ENCODE measurements at places on chromosomes 6 and 20.

DNA sequence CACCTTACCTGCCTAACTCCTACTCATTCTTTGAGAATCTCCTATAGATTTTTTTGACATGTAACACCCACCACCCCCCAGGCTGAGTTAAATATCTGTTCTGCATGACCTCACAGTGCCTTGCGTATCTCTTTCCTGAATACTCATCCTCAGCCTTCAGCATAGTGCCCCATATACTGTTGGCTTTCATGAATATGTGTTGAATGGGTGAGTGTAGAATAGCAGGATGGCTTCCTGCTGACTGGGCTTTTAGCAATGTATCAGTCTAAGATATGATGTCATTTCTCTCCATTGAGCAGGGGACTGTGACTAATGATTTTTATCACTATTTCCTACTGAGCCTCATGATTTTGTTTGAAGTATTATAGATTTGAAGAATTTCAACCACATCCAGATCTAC, 361.6 kb upstream of the MARCKS start:
- DNase-seq: no peak

GRCh38 chr20:11205769-11206362, 532.1 kb upstream of the JAG1 start:
- DNase-seq: no peak

- DNase-seq: no peak
These were observed 309.3 kb upstream of the CDYL start for GRCh38 chr6:4466769-4467480.

DNA sequence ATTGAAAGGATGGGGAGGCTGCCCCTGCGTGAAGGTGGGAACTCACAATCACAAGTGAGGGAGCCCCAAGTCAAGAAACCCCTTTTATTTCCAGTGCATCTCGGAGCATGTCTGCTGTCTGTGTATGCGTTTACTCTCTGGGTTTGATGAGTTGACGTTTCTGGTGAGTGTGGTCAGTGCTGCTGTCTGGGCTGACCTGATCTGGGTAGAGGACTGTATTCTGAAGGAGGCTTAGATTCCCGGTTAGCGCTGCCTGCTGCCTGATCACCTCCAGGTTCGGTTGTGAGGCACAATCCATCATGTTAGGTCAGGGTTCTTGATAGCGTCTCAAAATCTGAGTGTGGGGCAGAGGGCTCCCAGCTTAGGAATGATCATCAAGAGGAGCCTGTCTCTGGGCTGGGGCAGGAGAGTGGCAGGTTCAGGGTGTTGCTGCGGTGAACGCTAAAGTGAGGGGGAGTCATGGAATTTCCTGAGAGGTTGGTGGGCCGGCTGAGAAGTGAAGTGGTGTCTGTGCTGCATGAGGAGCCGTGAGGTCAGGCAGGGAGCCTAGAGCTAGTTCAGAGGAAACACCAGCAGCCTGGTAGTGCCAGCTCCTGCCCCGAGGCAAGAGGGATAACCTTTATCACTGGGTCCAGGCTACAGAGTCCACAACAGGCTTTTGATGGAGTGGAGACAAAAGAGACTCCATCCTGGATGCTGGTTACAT, 225.3 kb upstream of the CST7 start:
- no peak for DNase-seq

DNA sequence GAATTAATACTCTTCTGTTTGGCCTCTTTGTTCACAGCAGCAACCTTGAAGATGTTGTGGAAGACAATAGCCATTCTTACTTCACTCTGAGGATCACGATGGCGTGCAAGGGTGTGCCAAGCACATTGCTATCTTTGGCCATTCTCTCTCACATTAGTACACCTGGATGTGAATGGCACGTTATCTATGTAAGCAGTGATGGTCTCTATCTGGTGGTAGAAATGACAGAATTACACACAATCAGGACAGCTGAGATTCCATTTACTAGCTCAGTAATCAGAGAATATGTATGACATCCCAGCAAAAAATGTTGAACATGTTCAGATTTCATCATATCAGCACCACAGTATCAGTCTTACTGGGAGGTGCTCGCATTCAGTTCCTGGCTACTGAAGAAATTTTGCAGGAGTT, 116.2 kb downstream of the LCA5 start:
- DNase-seq: no peak

- no peak for DNase-seq
These were observed 19.8 kb downstream of the TAB2 start for GRCh38 chr6:149337320-149337719.

- DNase-seq: no peak
These were observed 10.2 kb upstream of the CHRNA4 start for GRCh38 chr20:63371291-63371865.

GRCh38 chr6:110246378-110246777, 66.2 kb downstream of the CDC40 start:
- DNase-seq: no peak

- DNase-seq: no peak
These were observed 764.8 kb upstream of the ADGRB3 start for GRCh38 chr6:67870321-67870720.

DNA sequence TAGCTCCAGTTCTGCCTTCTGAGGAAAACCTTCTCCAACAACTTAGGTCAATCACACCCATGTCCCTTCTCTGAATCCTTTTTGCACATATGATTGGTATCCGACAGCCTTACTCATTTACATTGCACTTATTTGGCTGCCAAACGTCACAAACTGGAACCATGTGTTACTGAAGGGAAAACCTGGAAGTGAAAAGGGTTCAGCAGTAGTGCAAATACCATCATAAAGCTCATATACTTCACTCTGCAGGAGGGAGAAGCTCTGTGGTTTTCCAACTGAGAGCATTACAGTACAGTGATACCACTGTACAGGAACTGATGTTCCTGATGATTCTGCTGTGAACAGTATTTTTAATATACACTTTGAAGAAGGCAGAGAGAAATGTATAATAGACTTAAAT, 87.8 kb downstream of the SLC16A10 start:
- DNase-seq: no peak

- DNase-seq: no peak
These were observed 322.8 kb upstream of the GJE1 start for GRCh38 chr6:141809901-141810300.

- DNase-seq: no peak
These were observed 135.9 kb downstream of the OLIG3 start for GRCh38 chr6:137358273-137358672.

GRCh38 chr20:56843817-56844216, 214.7 kb downstream of the TFAP2C start:
- no peak for DNase-seq

DNA sequence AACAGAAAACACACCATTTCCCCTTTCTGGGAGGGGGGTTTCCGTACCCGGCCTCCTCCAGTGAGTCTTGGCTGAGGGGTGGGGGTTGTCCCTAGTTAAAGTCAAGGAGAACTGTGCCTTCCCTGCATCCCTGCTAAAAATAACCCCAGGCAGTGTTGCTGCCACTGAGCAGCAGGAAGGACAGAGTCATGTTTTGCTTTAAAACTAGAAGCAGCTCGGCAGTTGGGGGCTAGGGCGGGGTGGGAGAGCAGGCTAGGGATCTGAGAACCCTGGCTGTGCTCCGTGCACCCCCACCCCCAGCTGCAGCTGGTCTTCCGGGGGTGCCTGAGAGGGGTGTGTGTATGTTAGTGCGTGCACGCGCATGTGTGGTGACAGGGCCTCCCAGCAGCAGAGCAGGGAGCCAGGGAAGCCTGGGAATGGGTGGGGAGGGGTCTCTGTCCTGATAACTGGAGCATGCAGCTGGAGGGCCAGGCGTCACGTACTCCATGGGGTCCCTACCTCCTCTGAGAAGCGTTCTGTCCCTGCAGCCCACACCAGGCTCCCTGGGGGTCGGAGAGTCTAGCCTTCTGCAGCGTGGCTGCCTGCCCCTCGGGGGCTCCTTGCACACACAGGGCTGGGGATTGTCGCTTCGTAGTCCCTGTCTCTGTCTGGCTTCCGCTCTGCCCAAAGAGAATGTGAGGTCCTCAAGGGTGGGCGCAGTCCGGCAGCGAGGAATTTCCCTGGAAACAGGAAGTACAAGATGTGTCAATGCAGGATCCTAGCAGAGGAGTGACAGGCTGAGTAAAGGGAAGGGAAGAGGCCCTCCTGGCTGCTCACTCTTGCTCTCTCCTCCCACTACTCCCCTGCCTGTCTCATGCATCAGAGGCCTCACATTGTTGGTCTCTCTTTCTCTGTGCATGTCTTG, 16.8 kb upstream of the ARMC12 start:
- no peak for DNase-seq

GRCh38 chr20:46798430-46798829, 89.0 kb downstream of the SLC2A10 start:
- no peak for DNase-seq

GRCh38 chr6:25417046-25417605, 138.0 kb downstream of the CARMIL1 start:
- no peak for DNase-seq

DNA sequence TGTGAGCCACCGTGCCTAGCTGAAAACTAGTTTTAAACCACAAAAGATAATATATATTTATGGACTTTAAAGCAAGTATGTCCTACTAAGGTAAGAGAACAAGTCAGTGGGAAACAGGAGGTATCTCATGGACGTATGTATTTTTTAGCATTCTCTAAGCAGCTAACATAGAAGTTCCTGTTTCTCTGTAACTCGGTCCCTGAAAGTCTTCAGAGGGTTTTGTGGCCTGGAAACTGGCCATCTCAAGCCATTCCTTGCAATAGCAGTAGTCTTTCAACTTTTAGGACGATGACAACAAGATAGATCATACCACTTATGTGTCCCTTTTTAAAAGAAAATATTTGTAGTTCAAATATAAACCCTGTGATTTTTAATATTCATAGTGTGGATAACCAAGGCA, 95.6 kb upstream of the RALGAPA2 start:
- DNase-seq: no peak

- no peak for DNase-seq
These were observed 8.4 kb downstream of the IRF4 start for GRCh38 chr6:399785-400534.

DNA sequence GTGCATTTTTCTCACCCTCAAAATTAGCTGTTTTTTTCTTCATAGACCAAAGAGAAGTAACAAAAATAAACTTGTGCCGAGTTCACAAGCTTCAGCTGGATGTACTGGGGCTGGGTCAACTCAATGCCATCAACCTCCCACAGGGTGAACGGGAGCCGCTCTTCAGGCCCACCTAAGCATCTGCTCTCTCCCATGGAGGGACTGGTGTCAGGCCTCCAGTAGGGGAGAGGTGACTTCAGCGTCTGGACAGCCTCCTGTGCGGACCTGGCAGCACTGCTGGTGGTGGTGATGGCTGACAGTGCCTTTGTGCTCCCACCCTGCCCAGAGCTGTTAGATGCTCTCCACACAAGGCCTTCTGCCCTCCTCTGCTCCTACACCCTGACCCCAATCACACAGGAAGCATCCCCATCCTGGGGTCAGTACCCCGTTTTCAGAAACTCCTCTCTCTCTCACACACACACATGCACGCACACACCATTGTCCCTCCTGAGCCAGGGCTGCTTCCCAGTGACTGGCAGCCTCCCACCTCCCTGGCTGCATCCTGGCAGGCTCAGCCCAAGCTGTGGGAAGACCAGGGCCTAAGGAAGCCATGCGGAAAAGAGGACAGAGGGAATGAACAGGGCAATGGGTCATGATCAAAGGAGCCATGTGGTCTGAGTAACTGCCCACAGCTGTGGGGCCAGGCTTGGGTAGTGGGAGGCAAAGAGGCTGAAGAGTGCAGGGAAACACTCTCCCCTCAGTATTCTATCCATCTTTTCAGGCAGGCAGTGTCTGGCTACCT, 17.7 kb downstream of the CST8 start:
- no peak for DNase-seq

DNA sequence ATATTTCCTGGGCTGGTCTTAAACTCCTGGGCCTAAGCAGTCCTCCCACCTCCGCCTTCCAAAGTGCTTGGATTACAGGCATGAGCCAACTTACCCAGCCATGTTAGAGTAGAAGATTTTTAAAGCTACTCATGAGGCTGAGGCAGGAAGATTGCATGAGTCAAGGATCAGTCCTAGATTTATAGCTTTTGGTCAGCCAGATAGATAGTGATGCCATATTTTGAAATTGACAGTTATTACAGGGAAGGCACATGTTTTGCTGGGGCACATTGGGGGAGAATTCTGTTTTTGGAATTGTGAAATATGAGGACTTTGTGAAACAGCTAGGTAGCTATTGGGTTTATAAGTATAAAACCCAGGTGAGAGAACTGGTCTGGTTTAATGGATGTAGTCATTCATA, 40.9 kb downstream of the DOP1A start:
- DNase-seq: no peak

GRCh38 chr6:149234051-149234962, 83.2 kb upstream of the TAB2 start:
- no peak for DNase-seq
